Erythroblast (primary cell): ENCODE measurements at places on chromosomes 13 and 19.
A peak's percentile ranks its signal among the peaks of the same experiment; 100 is the strongest.

DNA sequence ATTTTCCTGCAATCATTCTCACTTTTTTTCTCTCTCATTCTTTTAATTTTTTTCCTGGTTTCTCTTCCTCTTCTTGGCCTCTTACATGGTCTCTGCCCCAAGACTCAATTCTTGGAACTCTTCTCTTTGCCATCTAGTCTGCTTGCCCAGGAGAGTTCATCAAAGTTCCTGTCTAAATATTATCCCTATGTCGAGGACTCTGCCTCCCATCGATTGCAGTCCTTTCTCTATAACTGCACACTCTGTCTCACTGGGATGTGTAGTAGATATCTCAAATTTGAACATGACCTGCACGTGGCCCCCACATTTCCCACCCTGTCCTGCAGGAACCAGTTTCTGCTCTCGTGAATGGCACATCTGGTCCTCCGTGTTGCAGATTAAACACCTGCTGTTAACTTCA, 204.7 kb upstream of the TMTC4 start:
- no peak for DNase-seq

GRCh38 chr19:57165846-57166245, 1.4 kb downstream of the DUXA start:
- DNase-seq = no peak

GRCh38 chr13:61192826-61193225, 222.8 kb downstream of the PCDH20 start:
- no peak for DNase-seq

GRCh38 chr19:19451429-19452242, 46.2 kb downstream of the GATAD2A start:
- DNase-seq = no peak

DNA sequence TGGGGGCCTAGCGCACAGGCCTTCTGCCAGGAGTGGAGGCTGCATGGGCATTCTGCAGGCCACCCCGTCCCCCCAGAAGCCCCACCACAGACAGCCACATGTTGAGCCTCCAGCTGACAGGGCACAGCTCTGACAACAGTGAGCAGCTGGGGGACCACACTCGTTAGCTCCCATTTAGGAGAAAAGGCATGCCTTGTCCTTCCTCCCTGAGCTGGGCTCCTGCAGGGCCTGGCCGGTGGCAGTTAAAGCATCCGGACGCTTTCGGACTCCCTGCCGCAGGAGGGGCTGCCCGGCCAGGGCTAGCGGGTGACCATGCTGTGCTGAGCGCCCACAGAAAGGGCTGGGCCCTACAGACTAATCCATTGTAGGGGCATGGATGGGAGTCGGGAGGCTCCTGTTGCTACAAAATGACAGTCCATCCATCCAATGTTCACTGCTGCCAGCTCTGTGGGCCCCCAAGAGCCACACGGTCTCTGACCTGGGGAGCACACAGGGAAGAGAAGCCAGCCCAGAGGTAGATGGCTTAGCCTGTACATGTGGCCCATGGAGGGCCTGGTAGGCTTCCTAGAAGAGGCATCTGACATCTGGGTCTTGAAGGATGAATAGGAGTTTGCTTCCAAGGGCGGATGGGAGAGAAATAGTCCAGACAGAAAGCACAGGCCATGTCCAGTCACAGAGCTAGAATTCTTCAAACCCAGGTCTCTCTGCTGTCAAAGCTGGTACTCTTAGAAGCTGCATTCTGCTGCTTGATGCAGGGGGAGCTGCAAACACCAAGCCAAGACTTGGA, 116.5 kb upstream of the VSTM2B start:
- DNase-seq = no peak

DNA sequence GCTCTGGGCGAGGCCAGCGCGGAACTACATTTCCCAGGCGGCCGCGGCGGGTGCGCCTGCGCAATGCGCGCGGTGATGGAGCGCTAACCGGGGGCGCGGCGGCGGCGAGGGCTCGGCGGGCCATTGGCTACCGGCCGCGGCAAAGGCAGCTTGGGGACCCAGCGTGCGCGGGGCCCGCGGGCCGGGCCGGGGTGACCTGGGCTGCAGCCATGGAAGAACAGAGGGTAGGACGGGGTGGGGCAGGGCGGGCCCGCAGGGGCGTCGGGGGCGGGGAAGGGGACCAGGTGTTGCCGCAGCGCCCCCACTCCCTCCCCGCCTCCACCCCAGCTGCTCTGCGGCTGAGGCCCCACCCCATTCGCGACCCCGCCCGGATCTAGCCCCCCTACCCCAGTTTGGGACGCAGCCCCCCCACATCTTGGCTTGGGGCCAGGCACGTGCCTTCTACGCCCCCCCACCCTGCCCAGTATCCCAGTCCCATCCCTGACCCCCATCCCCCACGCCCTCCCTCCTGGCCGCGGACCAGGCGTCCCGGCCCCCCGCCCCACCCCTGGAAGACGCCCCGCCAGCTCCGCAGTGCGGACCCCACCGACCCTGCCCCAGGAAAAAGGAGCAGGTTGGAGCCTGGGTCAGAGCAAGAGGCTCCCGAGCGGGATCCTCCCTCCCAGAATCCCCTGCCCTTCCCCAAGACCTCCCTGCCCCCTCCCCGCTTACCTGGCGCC, at the start of gene FSD1:
TSS of gene FSD1 (plus strand) at position 61 of the 719 bp plus-strand sequence. CDS start at position 210, 149 bp downstream.
- DNase-seq = peak; percentile 63

DNA sequence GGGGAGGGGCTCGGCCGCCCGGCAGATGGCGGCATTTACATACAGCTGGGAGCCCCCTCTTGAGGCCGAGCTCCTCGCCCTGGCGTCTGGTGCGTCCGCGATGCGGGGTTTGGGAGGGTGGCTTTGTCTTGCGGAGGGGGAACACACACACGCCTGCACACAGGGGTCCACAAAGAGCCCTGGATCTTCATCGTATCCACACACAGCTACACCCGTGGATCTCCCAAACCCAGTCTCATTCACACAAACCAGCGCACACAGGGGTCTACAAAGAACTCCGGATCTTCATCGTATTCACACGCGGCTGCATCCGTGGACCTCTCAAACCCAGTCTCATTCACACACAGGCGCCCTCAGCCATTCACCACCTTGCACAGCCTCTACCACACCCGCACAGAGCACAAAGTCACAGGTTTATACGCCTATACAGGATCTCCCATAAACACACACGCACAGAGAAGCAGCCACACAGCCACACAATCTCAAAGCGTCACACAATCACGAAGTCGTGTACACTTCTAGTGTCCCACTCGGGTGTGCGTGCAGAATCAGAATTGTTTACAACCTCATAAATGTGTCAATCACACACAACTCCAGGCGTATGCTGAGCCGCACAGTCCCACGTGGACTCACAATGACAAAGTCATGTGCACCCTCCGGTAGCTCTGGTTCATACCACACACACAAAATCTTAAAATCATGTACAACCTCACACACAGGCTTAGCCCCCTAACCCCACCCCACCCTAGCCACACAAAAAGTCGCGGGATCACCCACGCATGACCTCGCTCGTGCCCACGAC, 550 bp upstream of the DLL3 start:
- DNase-seq = peak; percentile 38

- no peak for DNase-seq
Measured at GRCh38 chr13:110329258-110329657, 22.2 kb downstream of the COL4A2 start.

DNA sequence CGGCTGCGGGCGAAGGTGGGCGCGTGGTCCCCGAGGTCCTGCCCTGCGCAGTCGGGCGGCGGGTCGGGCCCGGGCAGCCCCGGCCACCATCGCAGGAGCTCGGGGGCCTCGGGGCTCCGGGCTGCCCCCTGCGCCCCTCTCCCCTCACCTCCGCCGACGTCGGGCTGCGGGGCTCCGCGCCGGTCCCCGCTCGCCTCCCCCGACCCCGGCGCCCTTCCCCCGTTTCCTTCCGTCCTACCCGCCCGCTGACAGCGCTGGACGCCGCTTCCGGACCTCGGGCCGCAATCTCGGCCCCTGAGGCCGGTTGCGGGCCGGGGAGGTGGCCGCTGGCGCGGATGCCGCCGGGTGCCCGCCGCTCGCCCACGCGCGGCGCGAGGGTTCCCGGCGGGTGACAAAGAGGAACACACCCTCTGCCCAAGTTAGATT, 720 bp downstream of the FARP1 start:
- no peak for DNase-seq

DNA sequence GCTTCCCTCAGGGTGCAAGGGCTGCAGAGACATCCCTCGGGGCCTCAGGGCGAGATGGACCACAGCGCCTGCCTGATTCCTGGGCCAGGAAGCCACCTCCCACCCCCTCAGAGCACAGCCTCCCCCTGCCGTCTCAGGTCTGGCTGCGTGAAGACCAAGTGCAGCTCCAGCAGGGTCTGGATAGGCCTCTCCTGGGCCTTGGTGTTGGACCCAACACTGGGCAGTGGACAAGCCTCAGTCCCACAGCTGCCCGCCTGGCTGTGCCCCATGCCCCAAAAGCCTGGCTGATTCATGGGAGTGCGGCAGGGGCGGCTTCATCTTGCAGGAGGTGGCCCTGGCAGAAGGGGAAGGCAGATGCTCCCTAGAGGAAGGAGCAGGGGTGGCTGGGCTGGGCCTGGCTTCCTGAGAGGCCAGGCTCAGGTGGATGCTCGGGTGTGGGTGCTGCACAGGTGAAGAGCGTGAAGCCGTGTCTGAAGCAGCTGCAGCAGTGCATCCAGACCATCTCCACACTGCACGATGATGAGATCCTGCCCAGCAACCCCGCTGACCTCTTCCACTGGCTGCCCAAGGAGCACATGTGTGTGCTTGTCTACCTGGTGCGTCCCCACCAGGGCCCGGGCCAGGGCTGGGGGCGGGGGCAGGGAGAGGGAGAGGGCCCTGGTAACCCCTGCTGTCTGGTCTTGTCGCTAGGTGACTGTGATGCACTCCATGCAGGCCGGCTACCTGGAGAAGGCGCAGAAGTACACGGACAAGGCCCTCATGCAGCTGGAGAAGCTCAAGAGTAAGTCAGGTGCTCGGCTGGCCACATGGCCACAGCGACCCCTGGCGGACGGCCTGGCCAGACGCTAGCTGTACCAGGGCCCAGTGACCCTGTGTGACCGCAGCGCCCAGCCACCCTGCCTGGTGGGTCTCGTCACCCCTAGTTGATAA, 21.7 kb downstream of the MAU2 start:
- DNase-seq = peak; percentile 79

GRCh38 chr13:44575741-44576350, at the start of gene TSC22D1:
TSS of gene TSC22D1 (minus strand) at chr13:44576330. CDS start at chr13:44576074, 256 bp downstream.
- peak; percentile 55 for DNase-seq

GRCh38 chr13:26853323-26853722, 92.7 kb upstream of the GPR12 start:
- no peak for DNase-seq

- no peak for DNase-seq
Measured at GRCh38 chr19:46878613-46879375, 18.0 kb downstream of the ARHGAP35 start.

DNA sequence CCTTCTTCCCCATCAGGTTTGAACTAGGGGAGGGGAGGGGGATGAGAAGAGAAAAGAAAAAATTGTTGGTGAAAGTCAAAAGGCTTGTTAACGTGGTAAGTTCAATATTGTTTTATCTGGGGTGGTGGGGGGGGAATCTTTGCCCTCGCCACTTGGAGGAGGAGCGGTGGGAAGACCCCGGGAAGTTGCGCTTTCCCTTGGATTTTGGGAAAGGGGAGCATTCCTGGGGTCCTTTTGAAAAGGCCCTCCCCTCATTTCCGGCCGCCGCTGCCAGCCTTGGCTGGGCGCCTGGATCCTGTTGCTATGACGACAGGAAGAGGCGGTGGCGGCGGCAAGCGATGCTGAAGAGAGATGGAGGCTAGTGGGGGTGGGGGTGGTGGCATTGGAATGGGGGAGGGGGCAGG, 4.6 kb upstream of the CACNG8 start:
- no peak for DNase-seq

- DNase-seq = no peak
Measured at GRCh38 chr19:41901707-41902360, 18.9 kb downstream of the ARHGEF1 start.

- DNase-seq = no peak
Measured at GRCh38 chr19:3340340-3340739, 26.0 kb upstream of the NFIC start.

DNA sequence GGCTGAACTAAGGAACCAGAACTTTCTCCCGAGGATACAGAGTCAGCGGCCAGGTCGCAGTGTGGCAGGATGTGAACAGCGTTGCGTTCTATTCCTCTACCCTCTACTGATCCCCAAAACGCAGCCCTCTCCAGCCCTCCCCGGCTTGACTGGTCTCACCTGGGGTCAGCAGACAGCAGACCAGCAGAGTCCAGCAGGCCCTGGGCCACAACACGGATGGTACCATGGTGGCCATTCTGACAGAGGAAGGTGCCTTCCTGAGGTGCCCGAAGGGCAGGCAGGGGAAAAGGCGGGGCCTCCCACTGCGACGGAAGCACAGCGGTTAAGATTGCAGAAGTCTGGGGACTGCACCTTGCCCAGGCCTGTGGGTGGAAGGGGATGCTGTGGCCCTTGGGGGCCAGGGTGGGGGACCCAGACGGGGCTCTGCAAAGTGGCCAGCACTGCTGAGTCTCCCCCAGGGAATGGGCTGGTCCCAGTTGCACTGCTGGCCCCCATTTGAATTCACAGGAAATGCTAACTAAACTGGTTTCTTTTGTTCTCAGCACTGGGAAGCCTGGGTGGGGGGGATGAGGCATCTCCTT, at the start of gene ICAM3:
TSS of gene ICAM3 (minus strand) at position 245 of the 581 bp plus-strand sequence. CDS start at position 235, 10 bp downstream.
- no peak for DNase-seq

- no peak for DNase-seq
Measured at GRCh38 chr13:30274083-30274482, 33.3 kb downstream of the KATNAL1 start.

DNA sequence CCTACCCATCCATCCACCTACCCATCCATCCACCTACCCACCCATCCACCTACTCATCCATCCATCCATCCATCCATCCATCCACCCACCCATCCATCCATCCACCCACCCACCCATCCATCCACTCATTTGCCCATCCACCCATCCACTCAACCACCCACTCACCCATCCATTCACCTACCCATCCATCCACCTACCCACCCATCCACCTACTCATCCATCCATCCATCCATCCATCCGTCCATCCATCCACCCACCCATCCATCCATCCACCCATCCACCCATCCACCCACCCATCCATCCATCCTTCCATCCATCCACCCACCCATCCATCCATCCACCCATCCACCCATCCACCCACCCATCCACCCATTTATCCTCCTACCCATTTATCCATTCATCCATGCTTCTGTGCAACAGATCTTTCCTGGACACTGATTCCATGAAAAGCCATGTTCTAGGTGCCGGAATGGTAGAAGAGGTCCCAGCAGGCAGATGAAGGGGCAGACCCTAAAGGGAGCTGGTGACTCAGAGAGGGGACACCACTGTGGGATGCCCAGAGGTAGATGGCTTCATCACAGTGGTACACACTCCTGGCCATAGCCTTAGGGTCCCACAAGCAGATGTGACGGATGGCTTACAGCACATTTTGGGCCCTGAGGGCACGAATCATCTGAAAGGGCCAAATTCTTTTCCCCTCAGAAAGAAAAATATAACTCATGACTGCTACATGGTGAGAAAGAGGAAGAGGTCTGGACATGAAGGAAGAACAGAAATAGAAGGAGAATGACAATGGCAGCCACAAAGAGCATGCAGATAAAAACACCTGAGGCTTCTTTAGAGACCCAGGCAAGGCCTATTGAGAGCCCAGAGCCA, 76.0 kb downstream of the KCTD15 start:
- DNase-seq = no peak

- no peak for DNase-seq
Measured at GRCh38 chr19:6188811-6189210, 53.3 kb downstream of the ACSBG2 start.
